ENCODE measurements at places on chromosomes 1 and 21.

GRCh38 chr1:111334169-111334568 is 43.5 kb downstream of the CHIA start:
- DNase-seq: no peak

DNA sequence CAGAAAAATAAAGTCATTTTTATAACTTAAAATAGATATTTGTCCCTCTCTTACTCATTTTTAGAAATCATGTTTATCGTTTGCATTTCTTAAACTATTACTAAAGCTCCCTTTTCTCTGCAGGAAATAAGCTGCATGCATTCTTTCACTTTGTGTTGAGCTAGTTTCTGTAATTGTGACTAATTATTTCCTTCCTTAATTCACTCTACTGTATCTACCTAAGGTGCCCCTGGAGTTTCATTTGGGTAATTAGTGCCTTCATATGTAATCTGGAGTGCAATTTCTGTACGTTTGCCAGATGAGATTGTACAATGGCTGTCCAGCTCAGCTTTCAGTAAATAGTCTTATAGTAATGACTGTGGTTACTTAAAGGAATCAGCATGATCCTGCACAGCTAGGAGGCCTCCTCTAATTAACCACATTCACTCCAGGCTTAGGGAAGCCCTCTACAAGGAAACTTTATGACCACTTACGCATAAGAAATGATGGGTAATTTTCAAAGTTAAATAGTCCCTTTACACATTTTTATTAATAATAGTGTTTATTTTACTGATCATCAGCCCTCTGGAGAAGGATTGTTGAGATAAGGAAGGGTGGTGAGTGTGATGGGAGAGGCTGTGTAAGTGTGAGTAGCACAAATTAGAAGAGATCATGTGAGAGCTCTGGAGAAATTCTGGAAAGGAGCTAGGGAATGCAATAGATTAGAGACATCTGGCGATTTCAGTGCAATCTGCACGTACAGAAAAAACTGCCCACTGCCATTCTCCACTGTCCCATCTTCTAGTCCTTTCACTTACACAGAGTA is 86.8 kb downstream of the LRRC8C start:
- DNase-seq: no peak

DNA sequence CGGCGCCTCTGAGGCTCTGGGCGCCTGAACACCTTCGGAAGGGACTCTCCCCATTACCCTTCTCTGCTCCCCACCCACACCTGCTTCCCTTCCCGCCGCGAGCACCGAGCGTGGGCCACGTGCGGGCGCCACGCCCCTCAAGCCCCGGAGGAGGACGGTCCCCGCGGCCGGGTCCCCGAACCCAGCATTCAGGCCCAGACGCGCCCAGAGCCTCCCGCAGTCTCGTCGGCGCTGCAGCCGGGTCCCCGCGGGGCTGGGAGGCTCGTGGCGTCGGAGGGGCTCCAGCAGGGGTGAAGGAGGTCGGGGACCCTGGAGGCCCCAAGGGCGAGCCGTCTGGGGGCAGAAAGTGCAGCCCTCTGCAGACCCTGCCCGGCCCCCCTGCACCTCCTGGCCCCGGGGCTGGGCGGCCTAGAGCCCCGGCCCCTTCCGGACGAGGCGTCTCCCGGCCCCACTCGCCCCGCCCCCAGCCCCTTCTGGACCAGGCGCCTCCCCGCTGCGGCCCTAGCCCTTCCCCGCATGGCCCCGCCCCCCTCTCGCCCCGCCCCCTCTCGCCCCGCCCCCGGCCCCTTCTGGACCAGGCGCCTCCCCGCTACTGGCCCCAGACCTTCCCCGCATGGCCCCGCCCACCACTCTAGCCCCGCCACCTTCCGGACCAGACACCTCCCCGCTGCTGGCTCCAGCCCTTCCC is 378 bp upstream of the SMIM1 start:
- DNase-seq: peak; percentile 72

DNA sequence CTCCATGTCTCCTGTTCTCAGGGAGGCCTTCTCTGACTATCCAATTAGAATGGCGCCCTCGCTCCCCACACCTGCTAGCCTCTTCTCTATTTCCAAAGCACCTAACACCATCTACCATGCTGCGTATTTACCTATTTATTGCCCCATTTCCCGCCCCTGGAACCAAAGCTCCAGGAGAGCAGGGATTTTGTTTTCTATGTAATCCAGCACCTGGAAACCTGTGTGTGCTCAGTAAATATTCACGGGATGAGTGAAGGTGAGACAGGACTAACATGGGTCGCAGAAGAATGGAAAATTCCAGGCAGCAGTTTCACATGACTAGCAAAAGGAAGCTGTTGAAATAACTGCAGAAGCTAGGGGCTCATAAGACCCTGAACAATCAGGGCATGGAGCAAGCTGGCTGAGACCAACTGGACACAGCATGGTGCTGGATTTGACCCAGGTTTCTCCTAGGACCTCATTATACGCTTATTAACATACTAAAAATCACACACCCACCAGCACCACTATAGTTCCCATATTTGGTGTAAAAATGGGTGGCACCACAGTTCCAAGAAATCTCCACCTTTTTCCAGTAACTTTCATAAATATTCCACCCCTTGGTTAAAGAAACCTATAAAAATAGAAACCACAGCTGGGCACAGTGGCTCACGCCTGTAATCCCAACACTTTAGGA is 15.1 kb upstream of the TENT5B start:
- no peak for DNase-seq

DNA sequence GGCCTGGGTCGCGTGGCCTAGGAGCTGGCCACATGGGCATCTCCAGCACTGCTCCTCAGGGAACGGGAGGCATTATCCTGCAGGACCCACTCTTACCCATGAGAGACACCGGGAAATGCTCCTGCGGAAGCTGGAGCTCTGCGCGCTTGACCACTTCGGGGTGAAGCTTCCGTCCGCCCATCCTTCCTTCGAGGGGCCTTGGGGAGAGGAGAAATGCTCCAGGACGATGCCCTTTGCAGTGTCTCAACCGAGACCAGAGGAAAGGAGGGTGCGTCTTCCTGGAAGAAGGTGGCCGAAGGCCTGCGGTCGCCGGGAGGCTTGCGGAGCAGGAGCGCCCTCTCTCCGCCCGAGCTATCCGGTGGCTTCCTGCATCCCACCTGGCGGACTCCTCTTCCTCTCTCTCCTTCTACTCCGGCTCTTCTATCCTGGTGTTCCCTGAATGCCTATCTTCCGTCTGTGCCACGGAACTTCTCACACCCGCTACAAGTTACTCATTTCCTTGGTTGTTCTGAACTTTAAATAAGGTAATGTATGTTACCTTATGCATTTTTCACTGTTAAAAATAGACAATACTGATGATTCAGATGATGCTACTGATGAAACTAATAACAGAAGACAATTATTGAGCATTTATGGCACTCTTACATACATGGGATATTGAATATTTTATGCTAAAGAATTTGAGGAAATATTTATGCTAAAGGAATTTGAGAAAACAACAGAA is 91.4 kb downstream of the PRKAB2 start:
- no peak for DNase-seq

DNA sequence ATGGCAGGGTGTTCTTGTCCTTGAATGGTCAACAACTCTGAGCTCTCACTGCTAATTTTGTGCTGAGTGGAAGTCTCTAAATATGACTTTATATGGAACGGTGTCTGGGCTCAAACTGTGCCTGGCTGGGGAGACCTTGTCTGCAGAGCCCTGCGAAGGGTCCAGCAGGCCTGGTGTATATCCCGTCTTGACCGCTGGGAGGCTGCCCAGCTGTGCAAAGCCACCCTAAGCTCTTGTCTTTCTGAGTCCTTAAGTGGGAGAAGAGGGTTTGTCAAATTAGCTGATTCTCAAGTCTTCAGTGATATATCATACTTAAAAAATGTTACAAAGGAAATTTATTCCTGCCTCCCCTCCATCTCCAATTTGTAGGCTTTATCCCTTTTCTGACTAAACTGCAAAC is 198.7 kb downstream of the KCNJ6 start:
- DNase-seq: no peak

GRCh38 chr1:176656257-176656995 is 193.5 kb downstream of the PAPPA2 start:
- DNase-seq: no peak

- no peak for DNase-seq
These were observed 1.5 kb downstream of the THEMIS2 start for GRCh38 chr1:27873671-27874384.

DNA sequence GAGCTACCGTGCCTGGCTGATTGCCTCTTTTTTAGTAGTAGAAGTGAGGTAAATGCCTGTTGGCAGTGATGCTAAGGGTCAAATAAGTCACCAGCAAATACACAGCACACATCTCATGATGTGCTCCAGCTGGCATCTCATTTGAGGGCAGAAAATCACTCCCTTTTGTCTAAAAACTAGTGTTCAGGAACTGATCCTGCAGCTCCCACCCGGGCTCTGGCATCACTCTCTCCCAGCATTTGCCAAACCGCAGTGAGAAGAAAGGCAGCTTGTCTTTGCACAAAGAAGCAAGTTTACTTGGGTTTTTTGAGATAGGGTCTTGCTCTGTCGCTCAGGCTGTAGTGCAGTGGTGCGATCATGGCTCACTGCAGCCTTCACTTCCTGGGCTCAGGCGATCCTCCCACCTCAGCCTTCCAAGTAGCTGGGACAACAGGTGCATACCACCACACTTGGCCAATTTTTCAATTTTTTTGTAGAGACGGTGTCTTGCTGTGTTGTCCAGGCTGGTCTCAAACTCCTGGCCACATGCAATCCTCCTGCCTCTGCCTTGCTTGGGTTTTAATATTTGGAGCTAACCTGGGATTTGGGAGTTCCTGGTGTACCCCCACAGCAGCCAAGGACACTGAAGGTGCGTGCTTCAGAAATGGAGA is 4.1 kb downstream of the RBP7 start:
- DNase-seq: no peak

- no peak for DNase-seq
These were observed 21.9 kb downstream of the ERG start for GRCh38 chr21:38476385-38476784.

- no peak for DNase-seq
These were observed 144.6 kb downstream of the PLPP3 start for GRCh38 chr1:56434740-56435139.

DNA sequence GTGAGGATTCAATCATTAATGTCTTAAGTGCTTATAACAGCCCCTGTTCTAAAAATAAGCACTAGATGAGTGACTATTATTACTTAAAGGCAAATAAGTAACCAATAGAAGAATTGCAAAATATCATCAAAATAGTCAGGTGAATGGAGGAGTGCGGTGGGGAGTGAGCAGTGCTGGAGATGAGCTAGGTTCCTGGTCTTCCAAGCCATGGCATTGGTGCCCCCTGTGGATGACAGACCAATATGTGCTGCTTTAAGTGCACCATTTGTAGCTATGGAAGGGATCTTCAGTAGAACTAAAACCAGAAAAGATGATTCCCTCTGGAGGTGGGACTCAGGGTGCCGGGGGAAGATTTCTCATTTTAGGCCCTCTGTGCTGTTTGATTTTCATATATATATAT is 46.1 kb upstream of the SLC30A1 start:
- no peak for DNase-seq

- DNase-seq: no peak
These were observed 14.9 kb upstream of the PAQR7 start for GRCh38 chr1:25890239-25891034.

- no peak for DNase-seq
These were observed 1.5 kb downstream of the PGBD5 start for GRCh38 chr1:230424391-230425251.

DNA sequence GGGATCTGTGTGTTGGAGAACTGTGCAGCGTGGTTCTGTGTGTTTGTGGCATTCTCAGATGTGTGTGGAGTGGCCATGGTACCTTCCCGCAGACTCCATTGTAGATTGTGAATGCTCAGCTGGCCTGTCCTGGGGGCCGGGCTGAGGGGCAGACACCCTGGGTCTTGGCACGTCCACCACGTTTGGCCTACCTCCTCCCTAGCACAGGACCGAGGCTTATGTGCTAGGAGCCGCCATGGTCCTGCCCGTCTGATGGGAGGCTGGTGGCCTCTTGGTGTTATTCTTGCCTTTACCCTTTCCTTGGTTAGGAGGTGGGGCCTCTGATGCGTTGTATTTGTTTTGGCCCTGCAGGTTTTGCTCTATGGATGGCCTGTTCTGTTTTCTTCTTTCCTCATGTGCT is 25.1 kb downstream of the SNAP47 start:
- DNase-seq: no peak

DNA sequence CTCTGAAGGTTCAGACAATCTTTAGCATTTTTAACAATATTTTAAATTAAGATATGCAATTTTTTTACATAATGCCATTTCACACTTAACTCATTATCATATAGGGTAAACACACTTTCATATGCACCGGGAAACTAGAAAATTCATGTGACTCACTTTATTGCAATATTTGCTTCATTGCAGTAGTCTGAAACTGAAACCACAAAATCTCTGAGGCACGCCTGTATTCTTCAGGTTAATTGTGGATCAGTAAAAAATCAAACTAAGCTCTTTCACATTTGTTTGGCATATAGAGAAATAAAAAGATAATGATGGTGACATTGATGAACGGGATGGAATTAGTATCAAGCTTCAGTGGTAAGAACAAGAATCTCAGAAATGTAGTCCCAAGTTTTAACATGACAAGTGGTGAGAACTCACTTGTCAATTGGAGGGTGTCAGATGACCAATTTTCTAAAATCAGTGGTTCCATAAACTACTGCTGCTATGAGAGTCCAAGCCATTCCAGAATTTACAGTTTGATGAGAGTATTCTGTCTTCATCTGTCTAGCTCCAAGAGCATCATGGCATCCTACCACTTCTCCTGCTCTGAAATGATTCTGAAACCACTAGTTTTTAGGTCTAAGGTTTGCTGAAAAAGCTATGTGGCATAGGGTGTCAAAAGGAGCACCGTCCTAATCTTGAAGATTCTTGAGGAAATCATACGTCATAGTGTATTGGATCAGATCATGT is 281.0 kb downstream of the PTPRC start:
- DNase-seq: no peak

DNA sequence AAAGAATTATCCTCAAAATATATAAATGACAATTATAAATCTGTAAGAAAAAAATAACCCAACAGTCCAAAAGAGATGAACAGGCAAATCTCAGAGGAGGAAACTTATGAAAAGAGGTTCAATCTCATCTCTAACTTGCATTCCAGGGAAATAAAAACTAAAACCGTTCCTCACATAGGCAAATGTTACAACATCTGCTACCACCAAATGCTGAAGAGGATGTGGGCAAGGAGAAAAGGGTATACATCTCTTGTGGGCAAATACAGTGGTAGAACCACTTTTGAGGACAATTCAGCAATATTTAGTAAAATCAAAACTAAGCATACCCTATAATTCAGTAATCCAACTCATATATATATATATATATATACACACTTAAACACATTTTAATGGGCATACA is 33.7 kb upstream of the SGIP1 start:
- no peak for DNase-seq

DNA sequence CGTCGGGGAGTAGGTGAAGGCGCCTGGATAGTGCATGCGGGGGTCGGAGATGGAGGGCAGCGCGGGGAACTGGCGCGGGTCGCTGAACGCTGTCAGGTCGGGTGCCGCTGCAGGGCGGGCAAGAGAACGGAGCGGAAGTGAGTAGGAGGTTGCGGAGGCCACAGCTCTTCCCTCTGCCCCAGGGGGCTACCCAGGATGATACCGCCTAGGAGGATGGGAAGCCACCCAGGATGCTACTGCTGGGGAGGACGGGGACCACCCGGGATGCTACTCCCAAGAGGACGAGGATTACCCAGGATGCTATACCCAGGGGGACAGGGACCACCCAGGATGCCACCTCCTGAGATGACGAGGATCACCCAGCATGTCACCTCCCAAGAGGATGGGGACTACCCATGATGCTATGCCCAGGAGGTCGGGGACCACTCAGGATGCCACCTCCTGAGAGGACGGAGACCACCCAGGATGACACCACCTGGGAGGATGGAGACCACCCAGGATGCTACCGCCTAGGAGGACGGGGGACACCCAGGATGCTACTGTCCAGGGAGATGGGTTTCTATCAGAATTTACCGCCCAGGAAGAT is 123.8 kb downstream of the CLIC6 start:
- DNase-seq: no peak

Data from NCI-H1048 (cell line).